ENCODE measurements at places on chromosomes 6 and 20. TPM values are rescaled to one million over a fixed set of nuclear protein-coding genes. Genes with fewer than 3 reads are reported as not detected.

GRCh38 chr6:7050004-7050403 lies 57.8 kb upstream of the RREB1 start:
- DNase-seq: no peak

GRCh38 chr20:46296526-46297250 lies 11.6 kb downstream of the CDH22 start:
- no peak for DNase-seq

DNA sequence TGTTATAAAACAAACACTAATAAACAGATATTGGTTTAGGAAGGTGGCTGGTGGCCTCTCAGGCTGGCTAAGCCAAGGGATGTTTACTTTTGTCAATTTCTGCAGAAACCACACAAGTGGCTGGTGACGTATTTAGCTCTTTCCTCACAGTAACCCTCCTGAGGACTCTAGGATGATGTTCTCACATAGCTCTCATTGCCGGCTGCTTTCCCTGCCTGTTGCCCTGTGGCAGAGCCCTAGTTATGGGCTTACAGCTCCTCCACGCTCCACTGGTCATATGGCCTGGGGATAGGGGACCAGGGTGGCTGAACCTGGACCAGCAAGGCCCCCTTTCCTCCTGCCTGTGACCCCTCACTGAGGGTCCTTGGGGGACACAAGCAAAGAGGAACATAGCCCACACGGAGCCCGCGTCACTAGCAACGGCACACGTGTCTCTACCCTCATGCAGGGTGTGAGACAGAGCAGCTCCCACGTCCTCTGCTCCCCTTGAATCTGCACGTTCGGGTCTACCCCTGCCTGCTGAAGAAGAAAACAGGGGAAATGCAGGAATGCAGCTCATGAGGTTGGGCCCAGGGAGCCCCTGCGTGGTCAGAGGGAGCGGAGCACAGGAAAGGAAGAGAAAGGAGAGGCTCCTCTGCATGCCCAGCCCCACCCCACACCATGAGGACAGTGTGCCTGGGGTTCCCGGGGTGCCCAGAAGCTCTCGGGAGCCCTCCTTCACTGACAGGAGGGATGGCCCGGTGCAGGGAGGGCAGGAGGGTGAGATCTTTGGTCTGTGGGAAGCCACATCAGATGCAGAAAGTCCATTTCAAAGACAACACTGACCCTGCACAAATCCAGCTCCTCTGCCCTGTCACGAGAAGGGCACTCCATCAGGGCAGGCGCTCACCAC lies 13.9 kb downstream of the RAMACL start:
- DNase-seq: no peak

DNA sequence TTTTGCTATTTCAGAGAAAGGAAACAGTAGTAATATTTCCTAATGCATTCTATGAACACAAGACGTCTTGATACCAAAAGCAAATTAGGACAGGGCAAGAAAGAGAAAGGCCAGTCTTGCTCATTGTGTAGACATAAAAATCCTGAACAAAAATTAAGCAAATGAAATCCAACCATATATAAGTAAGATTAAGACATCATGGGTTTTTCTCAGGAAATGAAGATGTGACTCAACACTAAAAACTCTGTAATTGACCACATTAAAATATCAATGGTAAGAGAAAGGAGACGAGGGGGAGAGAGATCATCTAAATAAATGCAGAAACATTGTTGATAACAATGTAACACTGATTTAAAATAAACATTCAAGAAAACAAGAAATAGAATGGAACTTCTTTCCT lies 205.4 kb downstream of the SOD2 start:
- DNase-seq: no peak

GRCh38 chr6:123619156-123619555 lies 17.6 kb downstream of the TRDN start:
- DNase-seq: no peak

The CGA gene
- 0.35 TPM for polyA plus RNA-seq

DNA sequence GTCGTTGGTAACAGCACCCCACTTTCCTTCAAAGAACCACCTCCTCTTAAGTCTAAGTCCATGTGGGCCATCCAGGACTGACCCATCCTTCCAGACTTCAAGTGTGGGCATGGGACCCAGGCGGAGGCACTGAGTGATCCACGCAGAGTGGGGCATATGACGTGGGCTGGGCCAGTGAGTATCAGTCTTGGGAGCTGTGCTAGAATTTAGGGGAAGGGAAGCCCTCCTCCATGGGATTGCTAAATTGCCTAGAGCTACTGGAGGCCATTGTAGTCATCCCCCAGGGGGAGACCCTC lies 35.3 kb upstream of the KCNB1 start:
- no peak for DNase-seq

DNA sequence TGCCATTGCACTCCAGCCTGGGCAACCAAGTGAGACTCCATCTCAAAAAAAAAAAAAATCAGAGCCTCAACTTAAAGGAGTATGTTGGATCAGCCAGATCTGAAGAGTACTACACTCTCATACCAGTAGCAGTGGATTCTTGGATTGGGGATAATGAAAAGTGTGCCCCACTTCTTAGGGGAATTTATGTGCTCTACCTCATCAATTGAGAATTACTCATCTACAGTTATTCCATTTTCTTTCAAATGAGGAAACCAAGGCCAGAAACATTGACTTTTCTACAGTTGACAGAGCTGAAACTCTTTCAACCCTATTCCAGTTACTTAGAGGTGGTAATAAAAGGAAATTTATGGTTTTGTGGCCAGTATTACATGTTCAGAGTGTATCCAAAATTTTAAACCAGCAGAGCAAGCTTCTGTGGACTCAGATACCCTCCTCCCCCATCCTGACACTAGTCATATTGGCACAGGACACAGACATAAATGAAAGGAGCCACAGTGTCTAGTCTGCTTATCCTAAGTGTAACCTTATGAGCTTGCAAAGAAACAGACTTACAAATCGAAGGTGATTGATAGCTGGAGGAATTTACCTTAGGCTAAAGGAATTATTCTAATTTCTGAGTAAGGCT lies 51.2 kb downstream of the ORC3 start:
- DNase-seq: no peak

The BMP6 gene
- 6.9 TPM for polyA plus RNA-seq

The ZBTB46 gene
- polyA plus RNA-seq: 13.9 TPM

DNA sequence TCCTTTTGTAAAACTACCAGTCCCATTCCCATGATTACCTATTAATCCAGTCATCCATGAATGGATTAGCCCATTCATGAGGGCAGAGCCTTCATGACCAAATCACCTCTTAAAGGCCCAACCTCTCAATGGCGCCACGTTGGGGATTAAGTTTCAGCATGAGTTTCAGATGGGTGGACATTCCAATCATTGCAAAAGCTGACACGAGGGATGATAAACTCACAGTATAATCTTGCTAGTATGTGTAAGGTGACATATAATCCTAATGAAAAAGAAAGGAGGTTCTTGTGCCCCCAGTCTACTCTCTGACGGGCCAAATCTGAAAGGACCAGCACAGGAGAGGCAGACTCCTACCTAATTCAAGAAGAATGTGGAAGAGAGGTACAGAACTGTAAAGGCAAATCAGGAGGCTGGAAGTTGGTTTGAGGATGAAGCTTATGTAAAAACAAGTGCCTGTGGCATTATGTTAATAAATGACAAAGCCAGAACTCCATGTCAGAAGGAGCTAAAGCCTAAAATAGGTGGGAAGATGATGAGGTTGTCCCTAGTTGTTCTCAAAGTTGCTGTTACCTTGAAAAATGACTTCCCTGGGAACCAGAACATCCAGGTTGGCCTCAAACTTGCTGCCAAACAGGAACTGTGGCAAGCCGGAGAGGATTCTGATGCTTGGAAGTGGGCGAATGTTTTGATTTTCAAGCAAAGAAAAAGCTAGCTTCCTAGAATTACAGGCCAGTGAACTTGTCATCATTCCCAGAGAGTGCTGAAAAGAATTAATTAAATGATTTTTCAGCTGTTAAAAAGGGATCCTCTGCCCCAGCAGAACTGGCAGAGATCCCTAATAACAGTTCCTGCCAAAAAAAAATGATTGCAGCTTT lies 106.5 kb upstream of the TIAM2 start:
- DNase-seq: no peak

All from left renal cortex interstitium (tissue), 4 donors.